ENCODE measurements at places on chromosomes 16 and 17.

DNA sequence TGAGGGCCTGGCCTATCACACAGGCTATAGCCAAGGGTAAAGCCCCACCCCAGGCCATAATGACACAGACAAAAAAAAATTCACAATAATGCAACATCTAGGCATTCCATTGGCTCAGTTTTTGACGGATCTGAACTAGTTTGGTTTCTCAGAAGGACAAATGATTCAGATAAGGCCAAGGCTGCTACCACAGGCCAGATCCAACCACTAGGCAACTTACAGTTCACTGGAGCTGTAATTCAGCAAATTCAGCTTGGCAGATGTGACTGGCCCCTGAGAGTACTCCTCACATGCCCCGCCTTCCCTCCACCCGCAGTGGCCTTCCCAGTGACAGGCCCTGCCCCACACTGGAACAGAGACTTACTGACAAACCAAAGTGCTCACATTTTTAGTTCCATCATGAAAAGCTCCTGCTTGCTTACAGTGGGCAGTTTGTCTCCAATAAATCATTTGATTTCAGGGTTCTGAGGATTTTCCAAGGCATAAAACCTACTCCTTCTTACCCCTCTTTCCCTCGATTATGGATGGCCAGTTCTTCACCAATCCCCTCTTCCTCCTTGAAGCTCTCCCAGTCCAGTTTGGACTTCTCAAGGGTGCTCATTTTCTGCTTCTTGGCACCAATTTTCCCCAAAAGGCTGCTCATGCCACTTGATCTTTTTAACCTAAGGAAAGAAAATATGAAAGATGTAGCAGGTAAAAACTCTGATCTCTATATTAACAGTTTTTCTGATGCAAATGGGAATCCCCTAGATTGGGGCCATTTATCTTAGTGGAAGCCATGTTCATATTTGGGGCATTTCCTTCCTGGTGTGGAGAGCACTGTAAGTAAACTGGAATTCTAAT is 53.3 kb upstream of the BCAR1 start:
- DNase-seq: no peak

DNA sequence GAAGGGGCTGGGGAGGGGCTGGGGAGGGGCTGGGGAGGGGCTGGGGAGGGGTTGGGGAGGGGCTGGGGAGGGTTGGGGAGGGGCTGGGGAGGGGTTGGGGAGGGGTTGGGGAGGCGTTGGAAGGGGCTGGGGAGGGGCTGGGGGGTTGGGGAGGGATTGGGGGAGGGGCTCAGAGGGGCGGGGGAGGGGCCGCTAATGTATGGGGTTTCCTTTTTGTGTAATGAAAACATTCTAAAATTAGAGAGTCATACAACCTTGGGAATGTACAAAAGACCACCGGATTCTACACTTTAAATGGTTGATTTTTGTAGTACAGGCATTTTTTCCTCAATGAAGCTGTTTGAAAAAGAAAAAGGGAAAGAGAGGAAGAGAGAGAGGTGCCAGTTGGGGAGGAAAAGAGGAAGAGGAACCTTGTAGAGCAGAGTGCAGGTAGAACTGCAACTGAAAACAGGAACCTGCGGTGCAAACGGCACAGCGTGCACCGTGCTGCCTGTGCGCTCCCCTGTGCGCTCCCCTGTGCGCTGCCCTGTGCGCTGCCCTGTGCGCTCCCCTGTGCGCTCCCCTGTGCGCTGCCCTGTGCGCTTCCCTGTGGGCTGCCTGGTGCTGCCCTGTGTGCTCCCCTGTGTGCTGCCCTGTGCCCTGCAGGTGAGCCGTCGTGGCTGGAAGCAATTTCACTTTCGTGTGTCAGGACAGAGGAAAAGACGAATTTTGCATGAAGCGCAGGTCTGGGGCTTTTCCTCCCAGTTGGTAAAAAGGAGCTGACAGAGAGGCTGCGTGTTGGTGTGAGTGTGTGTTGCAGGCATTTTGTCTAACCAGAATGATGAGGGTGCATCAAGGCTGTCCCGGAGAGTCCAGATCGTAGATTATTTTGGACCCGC is 40.8 kb downstream of the METRNL start:
- no peak for DNase-seq

GRCh38 chr16:56919099-56919800 is 12.7 kb upstream of the HERPUD1 start:
- no peak for DNase-seq

- DNase-seq: no peak
Measured at GRCh38 chr16:79121906-79122305, 478.6 kb downstream of the MAF start.

DNA sequence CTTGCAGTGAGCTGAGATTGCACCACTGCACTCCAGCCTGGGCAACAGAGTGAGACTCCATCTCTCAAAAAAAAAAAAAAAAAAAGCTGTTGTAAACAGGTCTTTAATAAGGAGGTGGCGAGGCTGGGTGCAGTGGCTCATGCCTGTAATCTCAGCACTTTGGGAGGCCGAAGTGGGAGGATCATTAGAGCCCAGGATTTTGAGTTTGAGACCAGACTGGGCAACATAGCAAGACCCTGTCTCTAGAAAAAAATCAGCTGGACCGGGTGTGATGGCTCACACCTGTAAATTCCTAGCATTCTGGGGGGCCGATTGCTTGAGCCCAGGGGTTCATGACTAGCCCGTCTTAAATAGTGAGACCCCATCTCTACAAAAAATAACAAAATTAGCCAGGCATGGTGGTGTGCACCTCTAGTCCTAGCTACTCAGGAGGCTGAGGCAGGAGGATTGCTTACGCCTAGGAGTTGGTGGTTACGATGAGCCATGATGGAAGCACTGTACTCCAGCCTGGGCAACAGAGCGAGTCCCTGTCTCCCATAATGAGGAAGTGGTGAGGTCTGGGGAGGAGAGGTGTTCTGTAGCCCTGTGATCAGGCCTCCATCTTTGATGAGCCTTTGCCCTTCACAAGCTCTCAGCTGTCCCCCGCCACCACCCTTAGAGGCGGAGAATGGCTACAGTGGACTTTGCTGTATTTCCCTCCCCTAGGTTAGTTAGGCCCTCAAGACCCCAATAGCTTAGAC is 36.2 kb downstream of the ZNF778 start:
- DNase-seq: no peak

GRCh38 chr16:81532491-81533174 is 88.0 kb downstream of the CMIP start:
- DNase-seq: no peak

DNA sequence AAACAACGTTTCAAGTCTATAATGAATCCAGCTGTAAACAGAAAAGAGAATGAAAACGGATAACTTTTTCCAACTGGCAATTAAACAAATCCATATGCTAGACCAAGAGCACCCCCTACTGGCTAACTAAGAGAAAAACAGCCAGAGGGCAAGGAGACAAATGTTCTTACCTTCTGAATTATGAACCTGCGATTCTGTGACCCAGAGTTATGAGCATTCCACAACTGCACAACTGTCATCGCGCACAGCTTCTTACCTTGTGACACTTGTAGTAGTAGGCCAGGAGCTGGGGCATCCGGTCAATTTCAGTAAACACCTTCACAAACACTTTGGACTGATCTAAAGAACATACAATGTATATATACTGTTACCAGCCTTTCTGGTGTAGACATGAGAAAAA is 18.6 kb downstream of the COG7 start:
- DNase-seq: no peak

DNA sequence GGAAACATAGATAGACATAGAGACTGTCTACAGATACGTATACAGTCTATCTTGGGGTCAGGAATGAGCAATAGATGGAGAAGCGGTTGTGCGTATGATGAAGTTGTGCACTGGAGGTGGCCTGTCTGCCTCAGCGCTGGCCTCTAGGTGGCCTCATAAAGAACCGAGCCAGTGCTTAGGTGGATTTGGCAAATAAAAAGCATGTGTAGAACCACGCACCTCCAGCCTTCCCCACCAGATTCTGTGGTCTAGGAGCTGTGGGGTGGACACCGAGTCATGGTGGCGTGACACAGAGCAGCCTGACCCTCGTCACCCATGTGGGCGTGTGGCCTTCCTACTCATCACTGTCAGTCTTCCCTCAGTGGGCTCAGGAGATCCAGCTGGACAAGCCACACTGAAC is 34.0 kb downstream of the PGS1 start:
- peak; percentile 57 for DNase-seq

DNA sequence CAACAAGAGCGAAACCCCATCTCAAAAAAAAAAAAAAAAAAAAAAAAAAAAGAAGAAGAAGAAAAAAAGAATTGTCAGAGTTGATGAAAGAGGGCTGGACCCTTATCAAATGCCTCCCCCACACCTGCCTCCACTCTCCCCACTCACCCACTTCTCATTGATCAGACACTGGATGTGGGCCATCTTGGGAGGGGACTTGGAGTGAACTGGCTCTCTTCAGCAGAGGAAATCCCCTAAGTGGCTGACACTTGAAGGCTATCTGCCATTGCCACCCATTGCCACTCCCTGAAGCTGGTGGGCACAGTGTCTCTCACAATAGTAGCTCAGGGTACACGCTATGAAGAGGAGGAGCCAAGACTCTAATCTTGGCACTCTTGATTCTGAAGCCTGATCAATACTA is 1.6 kb downstream of the ITGA2B start:
- no peak for DNase-seq

GRCh38 chr16:1225051-1225451 is at the start of gene TPSG1:
TSS of gene TPSG1 (minus strand) at chr16:1225268. CDS start at chr16:1225252, 16 bp downstream.
- no peak for DNase-seq

- DNase-seq: peak; percentile 63
Measured at GRCh38 chr16:10964891-10965326, 20.5 kb downstream of the CLEC16A start.

DNA sequence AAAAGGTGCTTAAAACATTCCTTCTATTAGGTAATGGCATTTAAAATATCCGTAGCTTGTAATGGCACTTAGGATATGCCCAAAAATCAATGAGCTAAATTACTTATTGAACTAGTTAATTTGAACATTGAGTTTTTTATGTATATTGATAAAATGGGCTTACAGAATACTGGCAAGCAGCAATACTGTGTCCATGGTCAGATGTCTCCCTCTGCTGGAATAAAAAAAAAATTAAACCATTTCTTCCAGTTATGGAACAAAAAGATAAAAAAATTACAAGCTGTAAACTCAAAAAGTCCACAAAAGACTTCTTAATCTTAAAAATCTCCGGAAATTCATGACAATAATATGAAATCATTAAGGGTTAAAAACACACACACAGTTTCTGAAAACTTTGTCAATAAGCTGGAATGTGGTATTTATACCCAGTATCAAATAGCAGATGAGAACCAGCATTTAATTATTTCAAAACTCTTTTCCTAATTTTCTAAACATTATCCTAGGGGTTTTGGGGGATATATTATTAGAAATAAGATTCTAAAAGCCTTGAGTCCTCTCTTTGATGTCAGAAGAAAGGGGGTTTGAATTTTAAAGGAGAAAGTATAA is 21.5 kb upstream of the PSMD7 start:
- no peak for DNase-seq

GRCh38 chr17:33982909-33983308 is 272.2 kb upstream of the CCL2 start:
- no peak for DNase-seq

DNA sequence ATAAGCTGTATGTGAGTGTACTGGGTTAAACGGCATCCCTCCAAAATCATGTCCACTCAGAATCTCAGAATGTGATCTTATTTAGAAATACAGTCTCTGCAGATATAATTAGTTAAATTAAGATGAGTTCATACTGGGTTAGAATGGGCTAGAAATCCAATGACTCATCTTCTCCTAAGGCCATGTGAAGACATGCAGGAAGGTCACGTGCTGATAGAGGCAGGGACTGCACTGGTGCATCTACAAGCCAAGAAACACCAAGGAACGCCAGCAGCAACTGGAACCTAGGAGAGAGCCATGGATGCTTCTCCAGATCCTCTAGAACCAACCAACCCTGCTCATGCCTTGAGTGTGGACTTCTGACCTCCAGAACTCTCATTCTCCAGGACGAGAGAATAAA is 241.0 kb downstream of the XYLT1 start:
- DNase-seq: no peak

- DNase-seq: no peak
Measured at GRCh38 chr16:5449901-5450300, 352.3 kb upstream of the EEF2KMT start.

- no peak for DNase-seq
Measured at GRCh38 chr16:842061-842476, 41.5 kb upstream of the GNG13 start.

DNA sequence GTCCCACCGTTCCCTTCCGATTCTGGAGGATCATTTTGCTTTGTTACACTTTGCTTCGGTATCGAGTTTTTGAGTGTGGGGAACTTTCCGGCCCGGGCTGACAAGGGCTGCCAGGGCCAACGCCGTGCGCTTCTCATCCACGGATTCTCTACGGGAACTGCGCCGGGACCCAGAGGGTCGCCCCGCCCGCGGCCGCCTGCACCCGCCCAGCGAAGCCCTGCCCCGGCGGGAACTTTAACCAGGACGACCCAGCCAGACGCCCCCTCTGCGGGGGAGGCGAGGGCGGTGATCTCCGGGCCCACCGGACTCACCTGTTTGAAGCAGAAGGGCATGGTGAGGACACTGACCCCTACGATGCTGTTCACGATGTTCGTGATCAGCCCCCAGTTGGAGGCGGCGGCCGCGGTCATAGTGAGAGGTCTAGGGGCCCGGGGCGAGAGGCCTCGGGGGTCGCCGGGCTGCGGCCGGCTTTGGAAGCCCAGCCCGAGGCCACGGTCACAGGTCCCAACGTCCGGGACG is 536 bp downstream of the SLC38A10 start:
- peak; percentile 41 for DNase-seq

DNA sequence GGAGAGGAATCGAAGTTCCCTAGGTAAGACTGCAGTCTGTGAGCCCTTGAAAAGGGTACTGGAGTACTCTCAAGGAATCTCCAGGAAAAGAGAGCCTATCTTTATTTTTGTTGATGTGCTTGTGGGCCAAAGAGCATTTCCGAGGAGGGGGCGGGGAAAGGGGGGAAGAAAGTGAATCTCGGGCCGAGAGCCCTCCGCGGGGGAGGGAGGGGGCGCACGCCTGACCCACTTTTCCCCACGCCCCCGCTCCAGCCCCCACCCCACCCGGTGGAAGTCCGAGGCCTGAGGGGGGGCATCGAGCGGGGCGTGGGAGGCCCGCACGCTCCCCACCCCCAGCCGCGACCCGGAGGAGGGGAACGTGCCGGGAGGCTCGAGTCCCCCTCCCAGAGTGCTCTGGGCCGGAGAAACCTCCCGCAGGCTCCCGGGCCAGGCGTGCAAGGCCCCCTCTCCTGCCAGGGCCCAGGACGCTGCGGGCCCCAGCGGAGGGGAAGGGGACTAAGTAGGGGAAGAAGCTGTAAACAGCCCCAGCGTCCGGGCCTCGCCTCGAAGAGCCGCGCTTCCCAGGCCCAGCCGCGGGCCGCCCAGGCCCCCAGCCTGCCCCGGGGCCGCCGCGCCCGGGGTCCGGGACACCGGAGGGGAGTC is 444 bp downstream of the HELZ start:
- DNase-seq: no peak

DNA sequence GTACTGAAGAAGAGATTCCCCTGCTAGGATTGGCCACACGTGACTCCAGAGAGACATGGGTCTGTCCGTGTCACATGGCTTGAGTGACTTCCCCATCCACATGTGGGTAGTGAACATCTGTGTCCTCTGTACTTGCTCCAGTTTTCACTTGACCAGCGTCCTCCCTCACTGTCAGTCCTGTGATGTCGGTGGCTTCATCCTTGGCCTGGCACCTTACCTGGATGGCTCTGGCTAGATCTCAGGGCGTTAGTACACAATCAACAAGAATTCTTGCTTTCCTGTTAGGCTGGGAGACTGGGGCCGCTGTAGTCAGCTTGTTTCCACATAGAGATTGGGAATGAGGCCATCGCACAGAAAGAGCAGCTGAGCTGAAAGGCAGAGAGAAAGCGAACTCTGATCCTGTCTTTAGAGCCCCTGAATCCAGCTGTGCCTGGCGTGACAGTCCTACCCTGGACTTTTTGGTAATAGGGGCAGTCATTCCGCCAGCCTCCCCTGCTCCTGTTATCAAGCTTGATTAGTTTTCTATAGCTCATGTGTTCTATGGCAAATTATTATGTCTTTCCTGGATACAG is 227.3 kb downstream of the SNX29 start:
- DNase-seq: no peak

Data from activated CD4-positive, CD25-positive, alpha-beta regulatory T cell treated with anti-CD3 and anti-CD28 coated beads, Interleukin-2, amount 50 U/mL, for 72 hours (primary cell).